ENCODE measurements at places on chromosomes 12 and 14.

DNA sequence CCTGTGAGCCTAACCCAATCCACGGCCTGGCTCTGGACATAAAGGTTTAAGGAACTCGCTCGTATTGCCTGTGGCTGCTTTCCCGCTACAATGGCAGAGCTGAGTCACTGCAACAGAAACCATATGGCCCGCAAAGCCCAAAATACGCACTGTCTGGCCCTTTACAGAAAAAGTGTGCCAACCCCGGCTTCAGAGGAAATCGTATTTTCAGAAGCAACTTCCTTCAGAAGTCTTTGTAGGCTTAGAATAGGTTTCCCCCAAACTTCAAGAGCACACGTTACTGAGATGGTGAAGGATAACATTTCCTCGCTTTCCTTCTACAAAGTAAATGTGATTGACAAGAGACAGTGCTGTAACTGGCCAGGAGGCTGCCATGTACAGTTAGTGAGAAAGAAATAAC lies 34.8 kb upstream of the TESC start:
- DNase-seq = peak; percentile 68

- no peak for DNase-seq
Measured at GRCh38 chr12:30640392-30640791, 55.3 kb downstream of the IPO8 start.

- no peak for DNase-seq
Measured at GRCh38 chr12:108565146-108565545, 2.8 kb downstream of the ISCU start.

GRCh38 chr12:106878804-106879203 lies 76.9 kb upstream of the TMEM263 start:
- DNase-seq = no peak

DNA sequence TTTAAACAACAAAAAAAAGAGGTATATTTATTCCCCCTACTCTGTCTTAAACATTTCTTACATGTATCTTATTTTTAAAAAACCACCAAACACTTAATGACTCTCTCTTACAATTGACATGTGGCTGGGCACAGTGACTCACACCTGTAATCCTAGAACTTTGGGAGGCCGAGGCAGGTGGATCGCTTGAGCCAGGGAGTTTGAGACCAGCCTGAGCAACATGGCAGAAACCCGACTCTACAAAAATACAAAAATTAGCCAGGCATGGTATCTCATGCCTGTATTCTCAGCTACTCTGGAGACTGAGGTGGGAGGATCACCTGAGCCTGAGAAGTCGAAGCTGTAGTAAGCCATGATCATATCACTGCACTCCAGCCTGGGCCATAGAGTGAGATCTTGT lies 16.0 kb downstream of the SLC41A2 start:
- DNase-seq = no peak

GRCh38 chr12:12440784-12441428 lies 84.0 kb downstream of the BORCS5 start:
- DNase-seq = no peak

DNA sequence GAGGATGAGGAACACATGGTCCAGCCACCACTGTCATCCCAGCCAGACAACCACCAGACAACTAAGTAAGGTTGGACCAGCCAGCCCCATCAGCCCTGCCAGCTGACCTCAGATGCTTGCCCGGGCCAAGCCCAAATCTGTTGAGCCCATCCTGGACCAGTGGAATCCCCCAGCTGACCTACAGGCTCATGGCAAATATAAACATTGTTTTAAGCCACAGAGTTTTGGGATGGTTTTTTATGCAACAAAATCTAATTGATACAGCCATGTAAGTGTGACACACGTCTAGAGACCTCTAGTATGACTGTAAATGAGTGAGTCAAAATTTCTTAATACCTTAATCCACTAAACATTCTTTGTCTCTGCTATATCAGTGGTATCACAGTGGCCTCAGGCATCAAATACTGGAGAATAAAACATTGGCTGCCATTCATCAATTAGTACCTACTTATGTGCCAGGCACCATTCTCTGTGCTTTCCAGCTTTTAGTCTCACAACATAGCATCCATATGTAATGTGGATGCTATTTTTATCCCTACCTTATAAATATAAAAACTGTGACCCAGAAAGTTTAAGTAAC lies 24.2 kb upstream of the NT5DC3 start:
- no peak for DNase-seq

DNA sequence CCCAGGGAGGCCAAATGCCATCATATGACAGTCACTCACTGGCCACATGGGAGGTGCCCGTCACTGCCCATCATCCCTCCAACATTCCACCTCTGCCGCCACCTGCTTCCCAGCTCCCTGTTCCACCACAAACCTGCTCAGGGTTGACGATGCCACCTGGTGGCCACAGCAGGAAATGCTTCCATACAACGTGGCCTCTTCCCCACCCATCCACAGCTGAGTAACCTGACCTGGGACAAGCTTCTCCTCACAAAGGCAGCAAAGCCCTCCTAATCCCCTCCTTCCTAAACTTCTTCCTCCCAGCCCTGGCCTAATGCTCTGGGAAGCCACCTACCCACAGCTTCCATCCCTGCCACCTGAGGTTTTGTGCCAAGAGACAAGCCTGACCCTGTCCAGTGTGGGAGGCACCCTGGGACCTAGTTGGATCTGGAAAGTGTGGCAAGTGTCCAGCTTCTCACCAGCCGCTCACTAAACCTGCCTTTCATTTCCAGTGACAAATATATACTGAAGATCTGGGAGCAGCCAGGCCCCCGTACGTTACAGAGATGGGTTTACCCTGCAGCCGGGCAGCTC lies 4.3 kb downstream of the DEGS2 start:
- peak; percentile 38 for DNase-seq
